Activated CD4-positive, alpha-beta T cell treated with anti-CD3 and anti-CD28 coated beads, Interleukin-2, amount 50 U/mL, for 1 hour (primary cell): ENCODE measurements at places on chromosomes 3 and 15.

GRCh38 chr3:64443546-64444381, 218.5 kb upstream of the PRICKLE2 start:
- DNase-seq: no peak

DNA sequence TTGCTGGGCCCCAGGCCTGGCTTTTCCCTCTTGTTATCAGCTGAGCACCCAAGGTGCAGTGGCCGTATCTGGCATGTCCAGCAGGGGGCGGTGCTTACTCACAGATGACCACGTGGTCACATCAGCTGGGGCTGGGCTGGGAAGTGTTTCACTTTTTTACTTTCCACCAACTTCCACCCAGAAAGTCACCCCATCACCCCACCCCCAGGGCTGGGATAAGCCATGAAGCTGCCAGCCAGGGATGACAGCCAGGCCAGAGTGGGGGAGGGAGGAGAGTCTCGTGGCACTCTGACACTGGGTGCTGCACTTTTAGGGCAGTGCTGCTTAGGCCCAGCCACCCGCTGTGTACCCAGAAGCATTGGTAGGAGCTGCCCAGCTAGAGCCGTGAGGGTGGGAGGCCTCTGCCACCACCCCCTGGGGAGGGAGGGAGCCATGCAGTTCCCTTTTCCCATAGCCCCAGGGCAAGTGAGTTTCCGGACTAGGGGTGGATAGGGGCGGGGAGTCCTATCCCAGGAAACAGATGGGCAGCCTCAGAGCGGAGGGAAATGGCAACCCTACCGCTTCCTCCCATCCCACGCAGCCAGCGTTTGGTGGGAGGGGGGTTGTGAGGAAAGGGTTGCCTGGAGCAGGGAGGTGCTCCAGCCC, 6.1 kb downstream of the PPCDC start:
- peak; percentile 90 for DNase-seq

- DNase-seq: no peak
These were observed 7.0 kb downstream of the RTP3 start for GRCh38 chr3:46504789-46505188.

DNA sequence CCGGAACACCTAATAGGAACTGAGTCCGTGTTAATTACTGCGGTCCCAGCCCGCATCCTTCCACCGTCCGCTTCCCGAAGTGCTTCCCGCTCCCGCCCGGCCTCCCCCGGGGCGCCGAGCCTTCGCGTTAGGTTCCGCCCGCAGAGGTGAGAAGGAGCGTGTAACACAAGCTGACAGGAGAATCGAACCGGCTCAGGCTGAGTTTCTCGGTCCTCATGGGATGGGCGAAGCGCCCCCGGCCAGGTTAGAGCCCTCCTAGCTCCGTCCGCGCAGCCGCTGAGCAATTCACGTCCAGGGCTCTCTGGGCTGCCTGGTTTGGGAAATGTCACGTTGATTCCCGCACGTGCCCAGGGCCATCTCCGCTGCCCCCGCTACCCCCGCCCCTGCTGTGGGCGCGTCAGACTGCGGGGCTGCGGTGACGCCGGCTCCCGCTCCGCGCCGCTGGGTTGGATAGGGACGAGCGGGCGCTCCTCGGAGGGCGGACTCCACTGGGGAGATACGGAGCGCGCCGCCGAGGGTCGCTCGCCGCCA, 954 bp downstream of the CLDN11 start:
- no peak for DNase-seq

DNA sequence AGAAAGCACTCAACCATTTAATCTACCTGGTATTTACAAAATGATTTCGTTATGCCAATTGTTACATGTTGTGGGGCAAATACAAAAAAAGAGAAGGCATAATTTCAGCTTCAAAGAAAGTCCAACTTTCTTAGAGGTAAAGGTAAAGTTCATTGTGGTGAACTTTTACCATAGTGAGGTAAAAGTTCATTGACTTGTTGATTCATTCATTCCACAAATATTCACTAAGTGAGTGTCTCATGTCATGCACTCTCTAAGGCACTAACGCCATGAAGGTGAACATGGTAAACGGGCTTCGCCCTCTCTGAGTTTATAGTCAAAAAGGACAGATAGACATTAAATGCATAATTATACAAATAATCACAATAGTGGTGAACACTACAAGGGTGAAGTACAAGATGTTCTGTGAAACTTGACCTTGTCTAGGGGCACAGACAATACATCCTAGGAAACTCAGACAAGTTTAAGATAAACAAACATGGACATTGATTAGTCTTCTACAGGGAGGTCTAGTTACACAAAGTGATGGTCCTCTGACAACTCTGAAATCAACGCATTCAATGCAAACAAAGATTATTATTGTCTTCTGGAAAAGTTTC, 378.6 kb downstream of the MAGI1 start:
- no peak for DNase-seq

- DNase-seq: no peak
These were observed 367.2 kb upstream of the AGTR1 start for GRCh38 chr3:148330542-148330941.

GRCh38 chr3:115347737-115348136, 200.6 kb upstream of the ZBTB20 start:
- DNase-seq: no peak

- DNase-seq: no peak
These were observed 194.9 kb downstream of the ROBO1 start for GRCh38 chr3:79572930-79573329.

DNA sequence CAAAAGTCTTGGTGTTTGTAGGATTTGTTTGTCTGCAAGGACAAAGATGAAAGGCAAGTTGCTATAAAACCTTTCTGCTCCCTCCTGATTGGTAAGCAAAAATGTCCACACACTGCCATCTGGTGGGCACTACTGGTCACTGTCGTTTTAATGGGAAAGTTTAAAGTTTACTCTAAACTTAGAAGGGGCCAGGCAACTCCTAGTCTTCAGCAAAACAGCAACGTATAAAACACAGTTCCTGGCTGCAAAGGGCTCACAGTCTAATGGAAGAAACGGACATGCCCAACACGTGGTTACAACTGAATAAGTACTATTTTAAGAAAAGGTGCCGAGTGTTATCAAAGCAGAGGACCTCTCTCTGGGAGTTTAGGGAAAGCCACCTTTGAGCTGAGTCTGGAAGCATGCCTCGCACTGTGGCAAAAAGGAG, 23.7 kb upstream of the TPRG1 start:
- DNase-seq: peak; percentile 69

- no peak for DNase-seq
These were observed 10.6 kb downstream of the ARPP19 start for GRCh38 chr15:52558196-52558595.

DNA sequence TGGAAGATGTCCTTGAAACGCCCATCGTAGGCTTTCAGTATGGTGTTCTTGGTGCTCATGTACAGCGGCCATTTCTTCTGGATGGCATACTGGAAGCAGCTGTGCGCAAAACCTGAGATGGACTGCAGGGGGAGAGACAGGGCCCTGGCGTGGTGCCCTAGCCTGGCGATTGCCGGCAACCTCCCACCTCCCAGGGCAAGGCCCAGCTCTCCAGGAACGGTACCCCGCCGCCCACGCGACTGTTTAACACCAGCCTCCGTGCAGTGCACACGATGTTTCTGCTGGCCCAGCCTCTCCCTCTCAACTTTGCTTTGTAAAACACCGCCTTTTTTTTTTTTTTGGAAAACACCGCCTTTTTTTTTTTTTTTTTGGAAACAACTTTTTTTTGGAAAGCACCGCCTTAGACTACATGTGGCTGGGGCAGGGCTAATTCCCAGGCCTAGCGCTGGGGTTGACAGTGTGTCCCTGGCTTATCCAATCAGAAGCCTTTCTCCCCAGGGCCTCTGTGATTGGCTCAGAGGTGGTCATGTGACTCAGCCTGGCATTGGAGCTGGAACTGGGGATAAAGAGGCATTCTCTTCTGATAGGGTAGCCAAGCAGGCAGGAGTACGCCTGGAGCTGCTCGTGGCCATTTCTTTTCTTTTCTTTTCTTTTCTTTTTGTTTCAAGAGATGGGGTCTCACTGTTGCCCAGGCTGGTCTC, 14.7 kb downstream of the IDH2 start:
- no peak for DNase-seq

DNA sequence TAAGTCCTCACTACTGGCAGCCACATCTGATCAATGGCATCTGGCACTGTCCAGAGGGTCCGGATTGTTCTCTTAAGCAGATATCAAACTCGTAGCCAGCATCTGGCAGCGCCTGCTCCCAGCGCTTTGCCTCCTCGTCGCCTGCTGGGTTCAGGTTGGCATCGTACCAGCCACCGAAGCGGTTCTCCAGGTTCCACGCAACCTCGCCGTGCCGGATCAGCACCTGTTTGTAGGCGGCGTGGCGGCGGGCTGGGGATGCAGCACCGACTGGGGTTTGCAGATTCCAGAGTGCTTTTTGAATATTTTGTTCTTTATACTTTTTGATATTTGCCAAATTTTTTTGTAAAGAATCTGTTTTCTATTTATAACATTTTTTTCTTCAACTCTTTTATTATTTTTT, 111.6 kb downstream of the NR2F2 start:
- no peak for DNase-seq

GRCh38 chr15:33078607-33079006, 115.9 kb downstream of the FMN1 start:
- no peak for DNase-seq

DNA sequence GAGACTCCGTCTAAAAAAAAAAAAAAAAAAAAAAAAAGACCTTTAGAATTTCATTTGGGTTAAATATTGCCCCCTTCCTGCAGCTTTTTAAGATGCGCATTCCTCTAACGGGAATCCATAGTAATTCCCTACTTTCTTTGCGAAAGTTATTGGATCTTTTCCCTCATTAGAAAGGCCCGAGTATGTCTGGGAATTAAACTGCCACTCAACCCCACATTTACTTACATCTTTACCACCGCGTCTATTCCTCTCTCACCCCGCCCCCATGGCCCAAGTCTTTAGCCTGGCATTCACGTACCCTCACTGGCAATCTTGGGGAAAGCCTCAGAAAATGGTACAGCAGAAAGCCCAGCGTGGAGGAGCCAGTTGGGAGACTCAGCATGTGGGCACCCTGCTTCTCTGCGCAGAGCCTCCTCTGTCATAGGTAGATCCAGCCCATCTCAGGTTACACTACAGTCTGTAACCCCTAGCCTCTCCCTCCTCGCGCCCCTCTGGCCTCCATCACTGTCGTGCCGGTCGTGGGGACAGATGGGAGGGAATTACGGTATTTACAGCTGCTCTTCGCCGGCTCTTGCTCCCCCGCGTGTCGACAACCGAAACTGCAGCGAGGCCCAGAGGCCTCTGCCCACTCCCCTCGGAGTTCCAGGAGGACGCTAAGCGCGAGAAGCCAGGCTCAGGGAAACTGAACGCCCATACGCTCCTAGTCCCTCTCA, 6.4 kb upstream of the ANKDD1A start:
- DNase-seq: peak; percentile 77

DNA sequence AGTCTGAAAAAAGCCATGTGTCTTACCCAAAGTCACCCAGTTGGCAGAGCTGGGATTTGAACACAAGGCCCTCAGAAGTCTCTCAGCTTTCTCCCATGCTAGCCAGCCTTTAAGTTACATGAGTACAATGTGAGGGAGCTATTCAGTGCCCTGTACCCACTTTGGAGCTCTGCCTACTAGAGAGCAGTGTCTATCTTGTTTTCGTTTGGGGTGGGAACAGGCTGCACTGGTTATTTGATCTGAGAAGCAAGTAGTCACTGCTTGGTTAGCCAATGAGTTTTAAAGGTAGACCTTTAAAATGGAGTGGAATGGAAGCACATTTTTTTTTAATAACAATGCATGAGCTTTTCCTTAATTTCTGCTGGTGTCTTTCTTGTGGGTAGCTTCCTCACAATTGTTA, 231.1 kb upstream of the BHLHE40 start:
- no peak for DNase-seq

DNA sequence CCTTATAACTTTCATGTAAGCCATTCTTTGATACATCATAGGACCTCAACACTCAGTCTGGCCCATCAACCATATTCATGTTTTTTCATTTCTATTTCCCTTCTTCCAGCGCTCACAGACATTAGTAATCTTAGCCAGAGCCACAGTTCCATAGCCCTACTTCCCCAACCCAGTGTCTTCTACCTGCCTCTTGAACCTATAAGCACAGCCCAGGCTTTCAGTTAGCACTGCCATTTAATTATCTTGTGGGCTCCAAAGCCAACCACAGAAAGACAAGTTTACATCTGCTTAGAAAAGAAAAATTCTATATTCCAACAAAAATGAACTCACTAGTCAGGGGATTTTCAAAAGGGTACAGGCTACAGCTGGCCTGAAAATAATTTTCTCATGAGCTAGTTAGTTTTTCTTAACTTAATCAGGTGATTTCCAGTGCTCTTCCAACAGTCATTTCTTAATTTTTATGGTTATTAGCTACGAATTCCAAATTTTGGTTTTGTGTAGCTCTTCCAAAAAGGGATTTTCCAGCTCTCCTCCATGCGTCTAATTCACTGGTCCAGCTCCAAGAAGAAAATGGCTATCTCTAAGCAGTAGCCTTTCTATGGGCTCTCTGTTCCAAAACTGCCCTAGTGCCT, 13.7 kb downstream of the CD200 start:
- DNase-seq: no peak

GRCh38 chr3:147361454-147362420, 44.6 kb downstream of the ZIC4 start:
- peak; percentile 4 for DNase-seq

- DNase-seq: no peak
These were observed 589 bp upstream of the SENP5 start for GRCh38 chr3:196867155-196867506.
